ENCODE measurements at places on chromosomes 1 and 21.

GRCh38 chr1:223266632-223267172 lies 97.3 kb downstream of the SUSD4 start:
- no peak for DNase-seq

DNA sequence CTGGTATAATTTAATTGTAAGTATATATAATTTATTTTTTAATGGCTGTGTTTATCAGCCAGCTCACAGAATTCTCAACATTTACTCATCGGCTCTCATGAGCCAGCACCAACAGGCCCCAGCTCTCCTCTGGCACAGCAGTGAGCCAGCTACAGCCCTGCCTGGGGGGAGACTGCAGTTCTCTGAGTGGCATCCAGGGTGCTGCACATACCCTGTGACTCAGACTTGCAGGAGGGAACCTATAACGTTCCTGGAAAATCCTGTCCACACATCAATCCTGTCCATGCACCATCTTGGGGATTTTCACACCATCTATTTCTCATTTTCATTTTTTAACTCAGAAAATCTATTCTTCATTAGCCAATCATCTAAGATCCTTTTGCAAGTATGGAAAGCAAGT lies 36.5 kb downstream of the FHAD1 start:
- DNase-seq = no peak

GRCh38 chr1:31497601-31498000 lies 78.7 kb upstream of the TINAGL1 start:
- no peak for DNase-seq

GRCh38 chr1:82317671-82318070 lies 516.9 kb downstream of the ADGRL2 start:
- DNase-seq = no peak

- no peak for DNase-seq
Observed at GRCh38 chr1:31802190-31803150, 13.4 kb downstream of the SPOCD1 start.
